Islet precursor cell (in vitro differentiated cells): ENCODE measurements at places on chromosomes 3 and 15.
A peak's percentile ranks its signal among the peaks of the same experiment; 100 is the strongest.

DNA sequence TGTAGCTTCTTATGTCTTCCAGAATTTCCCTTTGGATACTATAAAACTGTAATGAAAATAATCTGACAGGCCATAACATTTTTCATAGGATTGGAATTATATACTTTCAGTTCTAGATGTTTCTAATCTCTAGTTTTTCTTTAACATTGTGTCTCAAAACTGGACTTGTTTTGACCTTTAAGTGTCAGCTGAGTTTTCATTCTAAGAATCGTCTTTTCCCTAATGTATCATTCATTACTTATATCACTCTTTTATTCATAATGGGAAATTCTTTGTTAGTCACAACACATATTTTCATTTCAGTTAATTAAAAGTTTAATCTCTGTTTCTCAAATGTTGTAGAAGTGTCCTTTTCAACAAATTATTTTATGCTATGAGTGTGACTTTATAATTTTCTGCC lies 11.9 kb downstream of the GPR171 start:
- no peak for DNase-seq

DNA sequence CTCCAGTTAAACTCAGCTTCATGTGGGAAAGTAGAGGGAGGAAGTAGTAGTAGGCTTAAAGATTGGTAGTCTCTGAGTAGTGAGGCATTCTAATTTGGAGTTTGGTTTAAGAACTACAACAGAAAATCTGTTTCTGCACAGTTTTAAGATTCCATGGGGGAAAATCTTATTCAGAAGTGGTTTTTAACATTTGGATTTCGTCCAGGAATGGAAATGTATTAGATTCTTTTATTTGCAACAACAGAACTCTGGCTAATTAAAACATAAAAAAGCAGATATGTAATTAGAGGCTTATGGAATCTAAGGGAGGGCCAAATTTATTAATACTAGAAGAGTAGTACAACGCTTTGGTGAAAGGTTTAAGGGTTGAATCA lies 36.0 kb downstream of the NECTIN3 start:
- DNase-seq: no peak

- peak; percentile 80 for DNase-seq
Measured at GRCh38 chr15:77631745-77632533, 773 bp downstream of the LINGO1 start.

GRCh38 chr3:30752970-30753369 lies 141.5 kb downstream of the GADL1 start:
- no peak for DNase-seq

- DNase-seq: no peak
Measured at GRCh38 chr3:150411976-150412375, 3.9 kb downstream of the TSC22D2 start.

DNA sequence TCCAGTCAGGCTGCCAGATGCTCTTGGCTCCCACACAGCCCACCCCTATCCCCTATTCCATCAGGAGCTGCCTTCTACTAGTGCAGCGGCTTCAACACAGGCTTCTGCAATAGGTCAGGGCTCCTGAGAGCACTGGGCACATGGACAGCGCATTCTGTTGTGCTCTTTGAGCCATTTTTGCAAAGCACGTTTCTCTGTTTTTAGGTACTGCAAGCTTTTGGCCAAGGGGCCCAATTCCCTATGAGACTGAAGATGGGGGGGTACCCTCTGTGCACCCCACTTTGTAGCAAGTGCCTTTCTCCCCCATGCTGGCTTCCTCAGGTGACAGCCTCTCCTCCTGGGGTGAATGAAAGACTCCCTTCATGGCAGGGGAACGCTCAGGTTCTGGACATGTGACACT lies 31.2 kb downstream of the CHDH start:
- no peak for DNase-seq

DNA sequence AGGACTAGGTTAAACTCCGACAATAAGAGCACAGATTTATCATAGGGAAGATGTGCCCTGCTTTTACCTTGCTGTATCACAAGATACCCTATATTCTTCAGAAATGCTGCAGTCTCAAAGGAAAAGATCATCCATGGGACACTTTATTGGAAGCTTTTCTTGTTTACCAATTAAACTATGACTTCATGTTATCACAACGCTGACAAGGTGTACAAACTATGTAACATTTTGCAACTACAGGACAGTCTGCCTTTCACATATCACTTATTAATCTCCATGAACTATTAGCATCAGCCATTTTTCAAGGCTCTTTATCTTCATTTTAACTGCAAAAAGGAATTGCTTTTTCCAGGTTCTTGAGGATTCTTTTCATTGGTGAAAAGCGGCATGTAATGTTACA lies 34.0 kb downstream of the CBLB start:
- DNase-seq: no peak

- no peak for DNase-seq
Measured at GRCh38 chr3:186255703-186256331, 106.2 kb downstream of the DGKG start.

DNA sequence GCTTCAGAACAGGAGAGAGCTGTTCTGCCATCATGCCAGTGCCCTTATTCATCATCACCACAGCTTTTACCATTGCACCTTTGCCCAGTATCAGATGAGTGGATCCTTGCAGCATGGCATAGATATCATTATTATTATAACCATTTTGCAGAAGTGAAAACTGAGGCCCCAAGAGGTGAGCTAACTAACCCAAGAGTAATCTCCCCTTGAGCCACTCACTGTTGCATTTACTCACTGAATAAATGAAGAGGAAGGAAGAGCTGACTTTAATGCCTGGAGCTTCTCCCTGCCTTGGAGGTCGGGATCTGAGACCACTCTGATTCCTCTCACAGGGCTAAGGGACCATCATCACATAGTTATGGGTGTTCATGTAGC lies 32.0 kb downstream of the HRH1 start:
- DNase-seq: no peak

GRCh38 chr3:162799910-162800309 lies 1303.3 kb downstream of the OTOL1 start:
- DNase-seq: no peak
